Stimulated activated CD4-positive, alpha-beta T cell treated with anti-CD3 and anti-CD28 coated beads, TNF-alpha, amount 100 ng/mL, for 1 hour (primary cell): ENCODE measurements at places on chromosomes 1 and 21.

GRCh38 chr1:166139735-166140134 lies 27.1 kb downstream of the FAM78B start:
- no peak for DNase-seq

DNA sequence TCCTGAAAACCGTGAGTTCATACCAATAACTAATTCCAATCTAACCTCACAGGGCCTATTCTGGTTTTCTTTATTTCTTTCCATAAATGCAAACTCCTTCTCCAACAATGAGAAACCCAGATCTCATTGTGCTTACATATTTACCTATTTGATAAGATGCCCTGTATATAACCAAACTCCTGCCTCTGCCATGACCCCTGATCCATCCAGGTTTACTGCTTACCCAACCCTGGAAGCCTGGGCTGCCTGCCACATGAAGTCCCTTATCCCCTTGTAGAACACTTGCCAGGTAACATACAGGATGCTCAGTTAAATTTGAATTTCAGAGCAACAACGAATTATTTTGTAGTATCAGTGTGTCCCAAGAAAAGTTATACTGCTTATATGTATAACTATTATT lies 766.1 kb downstream of the LTN1 start:
- no peak for DNase-seq

DNA sequence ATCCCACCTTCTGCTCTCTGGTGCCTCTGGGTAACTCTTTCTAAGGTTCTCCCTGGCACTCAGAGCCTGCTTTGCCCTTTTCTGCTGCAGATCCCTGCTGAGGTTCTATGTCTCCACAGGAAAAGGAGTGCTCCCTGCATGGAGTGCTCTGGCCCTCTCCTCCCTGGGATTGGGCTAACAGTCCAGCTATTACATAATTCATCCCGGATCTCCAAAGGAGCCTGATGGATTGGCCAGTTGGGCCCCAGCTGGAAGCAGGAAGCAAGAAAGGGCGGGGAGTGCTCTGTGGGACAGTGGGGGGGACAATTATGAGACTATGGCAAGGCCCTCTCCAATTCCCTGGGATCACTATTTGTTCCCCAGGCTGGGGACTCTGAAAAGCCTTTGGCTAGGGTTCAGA lies 51.9 kb upstream of the GOLT1A start:
- no peak for DNase-seq

GRCh38 chr1:22204057-22204840 lies 61.4 kb upstream of the WNT4 start:
- no peak for DNase-seq

DNA sequence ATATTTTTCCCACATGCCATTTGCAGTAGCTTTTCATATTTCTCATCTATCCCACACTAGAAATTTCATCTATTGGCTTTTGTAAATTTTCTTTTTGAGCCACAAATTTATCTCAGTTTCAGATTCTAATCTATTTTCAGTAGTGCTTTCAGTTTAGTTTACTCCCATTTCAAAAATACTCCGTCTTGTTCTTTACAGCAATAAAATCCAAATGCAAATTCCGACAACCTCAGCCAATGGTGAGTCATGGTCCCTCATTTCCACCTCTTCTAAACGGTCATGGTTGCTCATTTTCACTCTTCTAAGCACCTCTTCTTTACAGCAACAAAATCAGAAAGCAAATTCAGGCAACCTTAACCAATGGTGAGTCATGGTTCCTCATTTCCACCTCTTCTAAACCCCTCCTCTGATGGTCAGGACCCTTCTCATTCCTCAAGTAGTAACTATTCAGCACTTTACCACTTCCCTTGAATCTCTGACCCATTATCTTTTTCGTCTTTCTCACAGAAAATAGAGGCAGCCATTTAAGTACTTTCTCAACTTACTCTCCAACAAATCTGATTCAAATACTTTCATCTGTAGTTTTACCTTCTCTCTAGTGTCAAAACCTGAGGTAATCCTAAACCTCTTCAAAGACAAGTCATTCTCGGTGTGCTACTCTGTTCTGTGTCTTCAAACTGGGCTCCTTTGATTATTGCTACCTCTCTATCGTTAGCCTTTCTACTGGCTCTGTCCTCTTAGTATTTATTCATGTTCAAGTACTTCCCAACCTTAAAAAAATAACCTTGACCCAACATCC lies 34.4 kb downstream of the C21orf91 start:
- DNase-seq = no peak

GRCh38 chr1:40564506-40564905 lies 33.1 kb downstream of the ZNF684 start:
- no peak for DNase-seq

DNA sequence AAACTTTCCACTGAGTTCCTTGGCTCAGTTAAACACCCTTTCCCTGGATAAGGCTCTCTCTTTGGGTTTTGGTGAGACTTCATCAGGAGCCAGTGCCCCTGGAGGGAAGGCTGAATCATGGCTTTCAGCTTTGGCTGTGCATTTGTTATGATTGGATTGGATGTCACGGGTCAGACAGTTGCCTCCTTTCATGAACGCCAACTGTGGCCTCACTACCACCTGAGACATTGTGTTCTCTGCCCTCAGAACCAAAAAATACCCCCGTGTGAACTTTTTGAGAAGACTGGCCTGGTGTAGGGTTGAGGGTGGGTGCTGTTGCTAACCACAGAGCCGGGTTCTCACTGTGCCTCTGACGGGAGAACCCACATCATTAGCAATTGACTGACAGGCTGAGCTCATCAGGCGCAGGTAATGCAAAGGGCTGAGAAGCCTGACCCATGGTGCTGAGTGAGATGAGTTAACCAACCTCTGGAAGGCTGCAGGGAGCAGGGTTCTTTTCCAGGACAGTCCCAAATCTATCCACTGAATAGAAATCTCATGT lies 65.6 kb downstream of the HHAT start:
- no peak for DNase-seq

GRCh38 chr1:42177541-42177981 lies 13.0 kb upstream of the GUCA2A start:
- DNase-seq = no peak
